Transverse colon (tissue), 4 donors: ENCODE measurements at places on chromosomes 12 and 14. TPM values are rescaled to one million over a fixed set of nuclear protein-coding genes. Genes with fewer than 3 reads are reported as not detected.

DNA sequence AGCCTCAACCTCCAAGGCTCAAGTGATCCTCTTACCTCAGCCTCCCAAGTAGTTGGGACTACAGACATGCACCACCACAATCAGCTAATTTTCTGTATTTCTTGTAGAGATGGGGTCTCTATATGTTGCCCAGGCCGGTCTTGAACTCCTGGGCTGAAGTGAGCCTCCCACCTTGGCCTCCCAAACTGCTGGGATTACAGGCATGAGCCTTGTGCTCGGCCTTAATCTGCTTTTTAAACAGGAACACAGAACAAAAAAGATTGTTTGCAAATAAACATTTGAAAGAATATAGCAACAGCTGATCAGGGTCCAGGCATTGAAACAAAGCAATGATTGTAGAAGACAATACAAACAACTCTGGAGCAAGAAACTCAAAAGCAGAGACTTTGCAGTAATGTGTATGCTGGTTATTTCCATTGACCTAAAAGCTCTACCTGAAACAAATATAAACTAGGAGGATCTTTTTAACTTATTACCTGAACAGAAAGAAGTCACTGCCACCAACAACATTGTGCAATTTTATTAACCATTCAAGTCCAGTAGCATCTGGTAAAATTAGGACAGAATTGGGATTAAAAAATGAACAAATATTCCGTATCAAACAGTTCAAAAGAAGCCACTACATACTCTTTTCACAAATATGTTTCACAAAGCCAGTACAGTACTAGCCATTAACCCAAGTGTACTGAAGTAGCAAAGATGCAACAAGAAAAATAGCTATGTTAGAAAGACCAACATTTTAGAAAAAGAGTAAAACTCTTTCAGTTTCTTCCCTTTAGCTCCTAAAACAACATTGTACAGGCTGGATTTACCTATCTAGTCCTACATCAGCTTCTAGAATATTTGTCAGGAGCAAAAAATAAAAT is 14.2 kb downstream of the AMN1 start:
- no peak for DNase-seq

- DNase-seq, result no peak
Measured at GRCh38 chr14:58777541-58777979, 139.8 kb downstream of the DACT1 start.

DNA sequence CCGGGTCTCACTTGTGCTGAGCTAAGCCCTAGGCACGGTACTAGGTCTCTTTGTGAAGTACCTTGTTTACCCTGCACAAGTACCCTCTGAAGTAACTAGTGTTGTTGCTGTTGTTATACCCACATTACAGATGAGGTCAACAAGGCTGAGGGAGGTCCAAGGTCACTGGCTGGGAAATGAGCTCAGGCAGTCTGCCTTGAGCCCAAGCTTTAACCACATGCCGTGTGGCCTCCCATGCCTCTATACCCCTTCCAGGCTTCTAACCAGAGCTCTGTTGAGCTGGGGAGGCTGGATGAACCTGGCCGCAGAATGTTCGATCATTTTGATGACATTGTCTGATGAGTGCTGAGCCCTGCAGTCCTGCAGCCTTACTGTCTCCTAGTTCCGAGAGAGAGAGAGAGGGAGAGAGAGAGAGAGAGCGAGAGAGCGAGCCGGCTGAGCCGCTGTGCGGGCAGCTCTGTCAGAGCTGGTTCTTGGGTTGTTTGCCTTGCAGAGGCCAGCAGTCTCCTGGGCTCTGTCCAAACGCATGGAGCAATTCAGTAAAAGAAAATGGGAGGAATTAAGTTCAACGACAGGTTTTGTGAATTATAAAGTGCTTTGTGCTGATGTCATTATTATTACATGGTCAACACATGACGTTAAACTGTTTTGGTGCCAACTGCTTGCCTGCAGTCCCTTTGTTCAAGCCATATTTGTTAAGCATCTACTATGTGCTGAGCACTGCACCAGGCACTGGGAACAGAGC is 13.1 kb downstream of the JDP2 start:
- no peak for DNase-seq

DNA sequence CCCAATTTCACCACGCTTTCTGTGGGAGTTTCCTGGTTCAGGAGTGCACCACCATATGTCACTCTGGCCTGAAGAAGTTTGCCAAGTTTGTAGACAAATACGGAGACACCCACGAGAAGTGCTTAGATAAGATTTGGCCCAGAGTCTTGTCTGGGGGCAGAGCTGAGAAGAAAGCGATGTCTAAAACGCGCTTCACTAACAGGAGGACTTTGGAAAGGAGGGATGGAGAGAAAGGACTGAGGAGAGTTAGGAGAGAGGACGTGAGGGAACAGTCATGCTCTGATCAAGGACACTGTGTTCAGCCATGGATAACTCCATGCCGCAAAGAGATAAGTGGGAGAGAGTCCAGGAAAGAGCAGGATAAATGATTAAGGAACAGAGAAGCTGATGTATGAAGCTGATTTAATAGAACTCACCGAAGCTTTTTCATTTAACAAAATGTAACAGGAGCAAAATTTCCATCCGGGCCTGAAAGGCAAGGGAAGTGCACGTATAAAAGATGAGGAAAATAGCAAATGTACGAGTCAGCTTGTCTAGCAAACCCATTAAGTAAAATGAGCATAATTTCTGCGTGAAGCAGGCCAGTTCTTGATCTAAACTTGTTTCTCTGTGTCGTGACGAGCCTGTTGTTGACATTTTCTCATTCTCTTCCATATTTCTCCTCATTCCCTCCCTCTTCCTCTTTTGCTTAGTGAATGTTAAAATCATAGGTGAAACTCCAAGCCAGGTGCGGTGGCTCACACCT is 23.4 kb upstream of the MAP3K9 start:
- no peak for DNase-seq

Gene USP44
- total RNA-seq, result 1.9 TPM
